ENCODE measurements at places on chromosomes 6 and 20. TPM values are rescaled to one million over a fixed set of nuclear protein-coding genes. Genes with fewer than 3 reads are reported as not detected.

NMBR gene
- not detected for total RNA-seq

WFDC12 gene
- total RNA-seq: not detected

MGME1 gene
- 24.0 TPM for total RNA-seq

DZANK1 gene
- total RNA-seq: 3.0 TPM

HAO1 gene
- total RNA-seq: not detected

SOX18 gene
- 0.22 TPM for total RNA-seq

Measured in MCF 10A (cell line).